A549 treated with CpdA at 1 μM for 4 hours (cell line): ENCODE measurements at places on chromosomes 1 and 21. TPM values are rescaled to one million over a fixed set of nuclear protein-coding genes. Genes with fewer than 3 reads are reported as not detected.

Gene FAM177B
- total RNA-seq: not detected in 5 replicates

Gene KRTAP11-1
- not detected in 5 replicates for total RNA-seq

Gene KRTAP12-2
- not detected in 5 replicates for total RNA-seq

Gene FOXD2
- 0.31 to 0.56 TPM (median 0.50 TPM) in 5 replicates for total RNA-seq

Gene SPATA45
- 0.17 TPM in 1 of 5 replicates, not detected in the others for total RNA-seq

Gene HES2
- 2.3 to 3.5 TPM (median 3.0 TPM) in 5 replicates for total RNA-seq

Gene RGSL1
- total RNA-seq: not detected in 5 replicates

Gene PLA2G2C
- total RNA-seq: not detected in 5 replicates
